Immature natural killer cell (primary cell): ENCODE measurements at places on chromosomes 12 and 14. TPM values are rescaled to one million over a fixed set of nuclear protein-coding genes. Genes with fewer than 3 reads are reported as not detected.

NUAK1 gene
- 0.02 TPM for polyA plus RNA-seq

COL2A1 gene
- not detected for polyA plus RNA-seq

CEBPE gene
- polyA plus RNA-seq = not detected

GRIP1 gene
- polyA plus RNA-seq = not detected

GPRC5D gene
- 0.52 TPM for polyA plus RNA-seq

NTF3 gene
- polyA plus RNA-seq = not detected

HNRNPA1 gene
- polyA plus RNA-seq = 669 TPM

KRT75 gene
- polyA plus RNA-seq = not detected

KLRK1 gene
- 949 TPM for polyA plus RNA-seq

HRK gene
- polyA plus RNA-seq = not detected

TAS2R42 gene
- not detected for polyA plus RNA-seq

OSBPL8 gene
- 161 TPM for polyA plus RNA-seq

BCL11B gene
- 3.1 TPM for polyA plus RNA-seq

RDH12 gene
- not detected for polyA plus RNA-seq

ADCY4 gene
- not detected for polyA plus RNA-seq

SLC10A1 gene
- 0.09 TPM for polyA plus RNA-seq

PZP gene
- not detected for polyA plus RNA-seq

PLEKHD1 gene
- 0.09 TPM for polyA plus RNA-seq

UBC gene
- 1,715 TPM for polyA plus RNA-seq

PAPLN gene
- 0.47 TPM for polyA plus RNA-seq

C12orf42 gene
- polyA plus RNA-seq = 0.14 TPM

CCDC198 gene
- not detected for polyA plus RNA-seq

SELPLG gene
- 429 TPM for polyA plus RNA-seq

LPAR5 gene
- polyA plus RNA-seq = 11.6 TPM

APOLD1 gene
- not detected for polyA plus RNA-seq

TTC8 gene
- 1.6 TPM for polyA plus RNA-seq

MANSC1 gene
- polyA plus RNA-seq = not detected

FITM1 gene
- polyA plus RNA-seq = 0.90 TPM

ORMDL2 gene
- 163 TPM for polyA plus RNA-seq

DUSP6 gene
- polyA plus RNA-seq = 18.9 TPM

ADAM21 gene
- not detected for polyA plus RNA-seq

DACT1 gene
- polyA plus RNA-seq = not detected

DHRS2 gene
- polyA plus RNA-seq = 0.58 TPM

KLRC4 gene
- 28.5 TPM for polyA plus RNA-seq

PKP2 gene
- polyA plus RNA-seq = 0.34 TPM

PLEKHG7 gene
- not detected for polyA plus RNA-seq

LHX5 gene
- not detected for polyA plus RNA-seq

HOXC10 gene
- not detected for polyA plus RNA-seq

CDC42BPB gene
- polyA plus RNA-seq = not detected
